Right cardiac atrium (tissue), 5 donors: ENCODE measurements at places on chromosomes 2 and 18. TPM values are rescaled to one million over a fixed set of nuclear protein-coding genes. Genes with fewer than 3 reads are reported as not detected.

The MARCO gene
- 5.9 TPM for polyA plus RNA-seq

The RGPD3 gene
- 0.11 TPM for polyA plus RNA-seq

The STAT4 gene
- 13.0 TPM for polyA plus RNA-seq

The DNPEP gene
- polyA plus RNA-seq, result 50.0 TPM
